ENCODE measurements at places on chromosomes 11 and 22. TPM values are rescaled to one million over a fixed set of nuclear protein-coding genes. Genes with fewer than 3 reads are reported as not detected.

The SNX32 gene
- total RNA-seq: not detected

The GTF2H1 gene
- total RNA-seq: 92.2 TPM

The NAALAD2 gene
- total RNA-seq: 0.29 TPM

The RASD2 gene
- total RNA-seq: not detected

The NXPE4 gene
- total RNA-seq: not detected

The BTG4 gene
- not detected for total RNA-seq

Measured in placental pericyte (primary cell).